ENCODE measurements at places on chromosomes 2 and 18.
A peak's percentile ranks its signal among the peaks of the same experiment; 100 is the strongest.

GRCh38 chr18:59540780-59541179 is 156.4 kb downstream of the CCBE1 start:
- DNase-seq, result no peak

DNA sequence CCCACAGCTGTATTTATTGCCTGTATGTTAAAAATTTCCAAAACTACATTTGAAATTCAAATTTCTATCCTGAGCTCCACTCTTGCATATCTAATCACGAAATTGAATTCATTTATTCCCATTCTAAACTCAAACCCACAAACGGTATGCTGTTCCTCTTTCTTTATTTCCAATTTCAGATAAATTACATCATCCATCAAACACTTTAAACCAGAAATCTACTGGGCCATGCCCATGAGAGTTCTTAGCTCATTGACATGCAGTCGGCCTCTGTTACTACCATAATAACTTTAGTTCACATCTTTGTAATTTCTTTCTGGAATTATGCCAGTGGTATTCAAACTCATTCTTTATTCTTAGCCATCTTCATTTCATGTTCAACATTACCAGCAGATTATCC is 100.3 kb downstream of the COL3A1 start:
- no peak for DNase-seq

- DNase-seq, result no peak
Measured at GRCh38 chr2:172173174-172173706, 70.5 kb upstream of the DLX2 start.

DNA sequence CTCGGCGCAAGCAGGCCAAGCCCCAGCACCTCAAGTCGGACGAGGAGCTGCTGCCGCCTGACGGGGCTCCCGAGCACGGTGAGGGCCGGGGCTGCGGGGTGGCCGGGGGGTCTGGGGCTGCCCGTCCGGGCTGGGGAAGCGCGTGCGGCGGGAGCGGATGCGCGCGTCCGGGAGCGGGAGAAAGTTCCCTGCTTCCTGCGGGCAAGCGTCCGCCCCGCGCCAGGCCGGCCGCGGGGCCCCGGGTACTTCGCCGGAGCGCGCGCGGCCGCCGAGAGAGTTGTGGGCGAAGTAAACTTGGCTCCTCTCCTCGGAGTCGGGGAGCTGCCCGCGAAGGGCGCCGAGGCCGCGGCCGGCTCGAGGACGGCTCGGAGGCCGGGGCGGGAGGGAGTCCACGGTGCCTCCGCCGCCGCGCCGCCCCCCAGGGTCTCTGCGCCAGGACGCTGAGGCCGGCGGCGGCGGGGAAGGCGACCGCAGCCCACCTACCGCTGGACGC is 707 bp downstream of the SALL3 start:
- peak; percentile 56 for DNase-seq

Data from GM20000 (cell line).